ENCODE measurements at places on chromosomes 16 and 17. TPM values are rescaled to one million over a fixed set of nuclear protein-coding genes. Genes with fewer than 3 reads are reported as not detected.
A peak's percentile ranks its signal among the peaks of the same experiment; 100 is the strongest.

DNA sequence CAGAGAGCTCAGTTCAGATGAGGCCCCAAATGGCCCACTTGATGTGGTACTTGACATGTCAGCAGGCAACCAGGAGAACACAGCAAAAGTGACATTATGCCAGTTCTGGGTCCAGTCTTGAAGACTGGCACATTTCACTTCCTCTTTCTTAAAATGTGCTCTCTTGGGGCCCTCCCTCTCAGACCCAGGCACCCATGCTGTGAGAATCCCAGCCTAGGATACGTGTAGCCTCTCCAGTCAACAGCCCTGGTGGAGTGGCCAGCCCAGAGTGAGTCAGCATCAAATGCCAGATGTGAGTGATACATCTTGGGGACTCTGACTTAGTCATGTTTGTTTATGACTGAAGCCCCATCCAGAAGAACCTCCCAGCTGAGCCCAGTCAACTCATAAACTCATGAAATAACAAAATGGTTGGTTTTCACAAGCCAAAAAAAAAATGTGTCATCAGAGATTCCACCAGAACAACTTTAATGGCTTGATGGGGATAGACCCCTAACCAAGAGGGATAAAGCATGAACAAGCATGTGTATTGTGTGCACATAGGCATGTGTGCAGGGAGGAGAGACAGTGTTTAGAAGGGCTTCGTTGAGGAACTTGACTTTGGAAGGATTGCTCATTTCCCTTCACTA lies 82.5 kb upstream of the TNRC6C start:
- DNase-seq: peak; percentile 61

DNA sequence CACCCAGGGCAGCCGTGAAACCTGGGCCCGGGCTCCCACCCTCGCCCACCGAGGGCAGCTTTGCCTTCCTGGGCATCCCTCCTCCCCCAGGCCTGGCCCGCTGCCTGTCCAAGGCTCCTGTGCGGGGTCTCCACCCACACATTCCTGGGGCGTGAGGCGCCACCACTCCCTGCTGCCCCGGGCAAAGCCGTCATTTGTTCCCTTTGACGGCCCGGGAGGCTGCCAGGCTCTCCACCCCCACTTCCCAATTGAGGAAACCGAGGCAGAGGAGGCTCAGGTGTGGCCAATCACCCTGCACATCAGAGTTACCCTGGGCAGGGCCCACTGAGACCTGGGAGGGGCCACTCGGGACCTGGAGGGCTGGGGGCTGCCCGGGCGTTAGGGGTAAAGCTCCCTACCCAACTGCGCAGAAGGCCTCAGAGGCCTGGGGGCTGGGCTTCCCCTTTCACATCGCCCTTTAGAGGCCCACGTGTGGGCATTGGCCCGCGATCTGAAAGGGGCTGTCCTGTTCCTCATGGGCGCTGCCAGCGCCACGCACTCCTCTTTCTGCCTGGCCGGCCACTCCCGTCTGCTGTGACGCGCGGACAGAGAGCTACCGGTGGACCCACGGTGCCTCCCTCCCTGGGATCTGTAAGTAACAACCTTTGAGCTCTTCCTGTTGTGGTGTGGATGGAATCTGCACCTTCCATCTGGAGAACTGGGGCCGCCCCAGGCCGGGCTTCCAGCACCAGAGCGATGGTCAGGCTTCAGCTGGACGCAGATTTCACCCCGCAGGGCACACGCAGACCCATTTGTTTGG lies at the start of gene MSLN:
Gene MSLN, plus strand, starts transcription at position 190 of the 799 bp plus-strand sequence. CDS start 1,947 bp downstream, outside the sequence.
- no peak for DNase-seq

DNA sequence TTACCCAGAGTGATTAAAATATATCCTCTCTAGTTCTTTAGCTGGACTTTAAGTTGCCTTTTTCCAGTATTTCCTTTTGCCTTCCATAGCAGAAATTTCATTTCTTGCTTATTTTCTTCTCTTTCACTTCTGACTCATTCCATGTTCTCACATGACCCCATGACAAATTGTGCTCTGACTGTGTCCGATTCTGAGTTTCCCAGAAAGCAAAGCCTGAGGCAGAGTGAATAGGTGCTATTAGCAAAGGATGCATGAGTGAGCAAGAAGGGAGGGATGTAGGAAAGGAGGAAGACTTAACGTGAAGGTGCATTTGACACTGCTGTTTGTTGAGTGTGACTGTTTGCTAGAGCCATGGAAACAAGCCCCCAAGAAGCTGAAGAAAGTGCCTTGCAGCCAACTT lies 82.6 kb upstream of the CNTNAP4 start:
- no peak for DNase-seq

DOC2A gene
- total RNA-seq: 0.31 TPM
